ENCODE measurements at places on chromosomes 6 and 20.

GRCh38 chr20:46682063-46682821 is 7.0 kb downstream of the TP53RK start:
- no peak for DNase-seq

DNA sequence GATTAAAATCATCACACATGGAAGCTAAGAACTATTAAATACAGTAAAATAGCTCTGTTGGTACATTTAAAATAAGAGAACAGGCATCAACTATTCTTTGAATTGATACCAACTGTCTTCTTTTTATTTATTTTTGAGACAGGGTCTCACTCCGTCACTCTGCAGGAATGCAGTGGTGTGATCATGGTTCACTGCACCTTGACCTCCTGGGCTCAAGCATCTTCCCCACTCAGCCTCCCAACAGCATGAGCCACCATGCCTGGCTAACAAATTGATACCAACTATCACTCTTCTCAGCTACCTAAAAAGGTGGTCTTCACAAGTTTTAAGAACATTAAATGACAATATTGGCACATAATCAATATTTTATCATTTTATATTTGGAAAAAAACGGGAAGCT is 7.8 kb upstream of the PNISR start:
- DNase-seq: no peak

DNA sequence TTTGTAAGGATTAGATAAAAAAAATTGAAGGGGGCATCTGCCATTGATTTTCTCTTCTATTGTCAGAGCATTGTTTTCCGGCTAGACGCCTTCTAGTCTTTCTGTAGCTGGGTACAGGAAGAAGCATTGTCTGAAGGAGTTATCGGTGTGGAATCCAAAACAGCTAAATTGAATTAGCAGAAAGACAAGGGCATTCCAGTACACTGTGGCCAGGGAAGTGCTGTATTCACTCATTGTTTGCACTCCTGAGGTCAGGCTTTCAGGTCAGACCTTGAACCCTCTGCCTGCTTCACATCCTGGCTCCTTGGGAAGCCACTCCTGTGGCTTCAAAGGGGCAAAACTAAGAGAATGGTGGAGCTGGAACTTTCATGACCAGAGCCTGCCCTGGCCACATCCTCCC is 81.1 kb upstream of the SNAP25 start:
- DNase-seq: no peak

DNA sequence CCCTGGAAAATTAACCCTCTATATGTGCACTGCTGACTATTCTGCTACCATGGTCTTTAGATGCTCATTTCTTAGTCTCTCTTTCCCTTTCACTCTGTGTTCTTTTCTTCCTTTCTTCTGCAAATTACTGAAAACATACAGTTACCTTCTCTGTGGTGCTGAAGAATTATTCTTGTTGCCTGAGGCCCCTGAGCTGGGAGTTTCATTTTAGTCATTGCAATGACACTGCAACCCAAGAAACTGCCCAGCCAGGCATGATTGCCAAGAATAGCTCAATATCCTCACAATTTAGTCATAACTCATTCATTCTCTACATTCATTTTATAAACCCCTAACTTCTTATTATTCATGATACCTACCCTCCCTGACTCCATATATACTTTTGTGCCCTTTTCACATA is 245.8 kb upstream of the RAB32 start:
- DNase-seq: no peak

- no peak for DNase-seq
Observed at GRCh38 chr6:169556758-169557548, 144.9 kb downstream of the WDR27 start.

DNA sequence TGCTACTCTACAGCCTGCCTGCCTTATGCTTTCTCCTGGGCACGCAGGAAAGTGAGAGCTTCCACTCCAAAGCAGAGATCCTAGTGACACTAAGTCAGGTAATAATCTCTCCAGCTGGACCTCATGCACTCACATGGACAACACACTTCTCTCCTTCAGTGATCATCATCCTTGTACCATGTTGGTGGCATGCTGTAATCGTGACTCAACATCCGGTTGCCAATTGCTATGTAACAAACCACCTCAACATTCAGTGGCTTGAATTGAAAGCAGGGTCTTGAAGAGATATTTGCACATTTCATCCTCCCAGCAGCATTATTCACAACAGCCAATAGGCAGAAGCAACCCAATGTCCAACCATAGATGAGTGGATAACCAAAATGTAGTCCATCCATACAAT is 40.3 kb upstream of the PPP1R3G start:
- no peak for DNase-seq

DNA sequence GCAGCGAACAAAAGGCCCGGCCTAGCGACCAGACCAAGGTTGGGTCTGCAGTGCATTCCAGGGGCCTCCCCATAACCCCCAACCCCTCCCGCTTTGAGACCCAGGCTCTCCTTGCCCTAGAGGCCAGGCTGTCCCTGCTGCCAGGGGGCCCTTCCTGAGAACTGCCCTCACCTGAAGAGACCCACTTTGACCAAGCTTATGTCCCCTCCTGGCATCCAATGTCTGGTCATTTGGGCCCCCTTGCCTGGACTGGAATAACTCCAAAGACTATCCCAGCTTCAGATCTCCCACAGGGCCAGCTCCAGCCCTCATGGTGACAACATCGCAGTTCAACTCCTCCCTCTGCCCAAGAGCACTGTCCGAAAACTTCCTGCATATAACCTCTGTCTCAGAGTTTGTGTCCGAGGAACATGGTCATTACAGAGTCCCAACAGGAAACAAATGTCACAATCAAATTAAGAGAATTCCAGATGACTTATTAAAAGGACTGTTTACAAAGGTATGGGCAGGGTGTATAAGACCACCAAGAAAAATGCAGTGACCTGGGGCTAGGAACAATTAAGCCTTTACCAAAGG is 125.0 kb downstream of the BANF2 start:
- no peak for DNase-seq

- no peak for DNase-seq
Observed at GRCh38 chr6:158713469-158713868, 63.6 kb downstream of the SYTL3 start.

DNA sequence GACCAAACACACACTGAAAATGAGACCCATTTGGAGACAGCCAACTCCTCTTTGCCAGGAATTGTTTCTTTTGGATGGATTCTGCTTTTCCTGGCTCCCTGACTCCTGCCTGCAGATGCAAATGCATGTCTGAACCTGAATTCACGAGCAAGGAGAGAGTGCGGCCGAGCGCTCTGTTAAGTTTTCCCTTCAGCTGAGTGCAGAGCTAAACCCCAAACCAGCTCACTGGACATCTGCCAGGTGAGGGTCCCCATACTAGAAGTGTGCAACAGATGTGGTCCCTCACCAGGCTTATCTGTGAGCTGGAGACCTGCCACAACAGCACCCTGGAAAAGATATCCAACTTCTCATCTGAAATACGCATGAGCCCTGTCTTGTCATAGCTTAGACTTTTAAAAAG is 59.0 kb downstream of the CD164 start:
- no peak for DNase-seq

GRCh38 chr6:2988426-2989331 is 11.0 kb upstream of the NQO2 start:
- peak; percentile 80 for DNase-seq

DNA sequence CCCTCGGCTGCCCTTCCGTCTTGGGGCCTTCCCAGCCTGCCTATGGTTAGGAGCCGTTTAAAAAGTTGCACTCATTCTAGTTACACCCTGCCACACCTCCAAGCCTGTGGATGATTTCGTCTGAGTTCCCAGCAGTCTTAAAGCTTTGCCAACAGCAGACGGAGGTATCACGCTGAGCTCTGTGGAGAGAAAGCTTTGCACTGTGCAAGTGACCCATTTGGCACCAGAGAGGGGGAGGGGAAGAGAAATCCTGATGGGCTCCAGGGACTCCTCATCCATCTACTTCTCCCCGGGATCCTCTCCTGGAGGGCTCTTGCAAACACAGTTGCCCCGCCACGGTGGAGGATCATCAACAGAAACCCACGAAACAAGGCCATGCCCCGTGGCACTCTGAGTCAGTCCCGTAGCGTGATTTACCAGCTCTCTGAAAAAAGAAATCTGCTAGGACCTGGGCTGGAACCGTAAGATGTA is 98.8 kb upstream of the CITED2 start:
- DNase-seq: no peak

GRCh38 chr20:49478754-49479689 is 3.4 kb downstream of the KCNB1 start:
- no peak for DNase-seq

DNA sequence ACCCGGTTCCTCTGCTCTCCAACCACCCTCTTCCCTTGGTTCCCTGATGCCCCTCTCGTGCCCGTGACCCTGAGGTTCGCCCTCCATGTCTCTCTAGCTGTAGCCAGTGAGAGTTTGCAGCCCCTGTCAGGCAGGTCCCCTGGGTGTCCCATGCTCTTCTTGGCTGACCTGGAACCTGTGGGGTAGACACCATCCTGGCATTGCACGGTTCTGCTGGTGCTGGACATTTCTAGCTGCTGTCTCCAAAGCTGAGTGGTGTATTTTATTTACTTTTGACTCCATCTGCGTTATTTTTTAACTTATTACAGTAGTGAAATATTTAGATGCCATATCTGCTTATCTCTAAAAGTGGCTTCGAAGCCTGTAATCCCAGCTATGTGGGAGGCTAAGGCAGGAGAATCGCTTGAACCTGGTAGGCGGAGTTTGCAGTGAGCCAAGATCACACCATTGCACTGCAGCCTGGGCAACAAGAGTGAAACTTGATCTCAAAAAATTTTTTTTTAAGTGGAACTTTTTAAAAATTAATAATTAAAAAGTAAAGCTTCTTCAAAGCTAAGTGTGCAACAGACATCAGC is 12.5 kb downstream of the ENTPD6 start:
- DNase-seq: no peak

GRCh38 chr6:73696966-73697655 is 1.1 kb downstream of the CD109 start:
- no peak for DNase-seq

- no peak for DNase-seq
Observed at GRCh38 chr6:47853766-47854165, 71.9 kb downstream of the OPN5 start.

DNA sequence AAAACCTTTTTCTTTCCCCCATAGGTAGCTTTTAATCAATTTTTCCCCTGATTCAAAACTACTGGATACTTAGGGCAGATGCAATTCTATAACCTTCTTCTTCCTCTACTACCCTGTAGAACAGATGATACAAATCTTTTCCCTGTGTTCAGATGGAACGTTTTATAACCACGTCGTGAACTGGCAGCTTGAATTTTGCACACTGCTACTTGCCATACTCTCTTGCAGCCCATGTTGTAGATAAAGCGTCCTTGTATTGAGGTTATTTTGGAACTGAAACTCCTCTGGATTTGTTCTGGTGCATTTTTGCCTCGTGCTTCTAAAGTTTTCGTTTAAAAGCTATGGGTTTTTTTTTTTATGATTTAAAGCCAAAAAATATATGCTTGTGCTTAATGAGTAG is 440.2 kb downstream of the RFPL4B start:
- no peak for DNase-seq

GRCh38 chr20:48148916-48149672 is 363.8 kb upstream of the SULF2 start:
- no peak for DNase-seq

DNA sequence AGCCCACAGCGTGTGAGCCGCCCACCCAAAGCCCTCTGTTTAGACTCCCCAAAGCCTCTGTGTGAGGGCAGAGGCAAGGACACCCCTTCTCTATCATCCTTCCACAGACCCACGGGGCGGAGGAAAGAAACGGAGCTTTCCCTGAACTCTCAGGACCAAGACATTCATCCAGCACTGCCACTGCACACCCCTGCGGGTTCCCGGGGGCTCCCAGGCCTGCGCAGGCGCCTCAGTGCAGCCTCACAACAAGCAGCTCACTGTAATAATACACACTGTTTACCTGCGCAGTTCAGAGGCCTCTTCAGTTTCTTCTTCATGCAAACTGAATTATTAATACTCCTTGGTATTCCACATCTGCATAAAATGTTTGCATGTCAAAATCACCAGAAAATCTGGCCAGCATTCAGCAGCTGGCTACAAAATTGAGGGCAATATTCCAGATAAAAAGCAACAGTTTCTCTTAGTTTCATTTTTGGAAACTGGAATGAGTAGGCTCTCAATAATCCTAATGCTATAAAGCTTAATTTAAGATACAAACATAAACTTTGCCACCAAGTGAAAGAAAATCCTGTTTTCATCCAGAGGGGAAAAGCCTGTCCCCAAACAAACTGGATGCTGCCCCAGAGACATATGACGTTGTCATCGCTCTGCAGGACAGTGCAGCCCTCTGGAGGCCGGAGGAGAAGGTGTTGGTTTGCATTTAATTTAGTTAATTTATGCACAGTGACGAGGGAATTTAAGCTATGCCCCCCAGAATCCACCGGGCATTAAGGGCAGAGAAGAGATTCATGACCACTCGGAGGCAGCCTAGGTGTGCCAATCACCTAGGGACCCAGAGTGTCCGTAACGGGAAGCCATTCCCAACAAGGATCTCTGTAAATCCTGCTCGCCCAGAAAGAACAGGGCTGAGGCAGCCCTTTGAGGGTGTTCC is 45.3 kb downstream of the NINL start:
- DNase-seq: no peak

GRCh38 chr20:38129893-38130609 is 35.0 kb downstream of the TGM2 start:
- no peak for DNase-seq

DNA sequence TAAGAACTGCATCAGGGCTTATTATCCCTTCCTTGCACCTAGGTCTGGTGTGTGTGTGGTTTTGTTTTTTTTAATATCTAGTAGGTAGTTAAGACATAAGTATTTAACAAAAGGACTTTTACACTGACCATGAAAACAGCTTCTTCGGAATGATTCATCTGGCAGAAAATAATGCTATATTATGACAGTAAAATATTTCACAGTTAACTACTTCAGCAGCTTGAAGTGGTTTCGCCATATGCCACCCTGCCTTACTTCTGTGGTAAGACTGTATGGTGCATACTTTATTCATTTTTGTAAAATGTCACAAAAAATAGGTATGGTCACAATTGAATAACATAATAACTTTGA is 858 bp upstream of the PTPRK start:
- DNase-seq: no peak

- no peak for DNase-seq
Observed at GRCh38 chr20:24444526-24445190, 24.8 kb upstream of the SYNDIG1 start.
